A549 treated with CORT108297 at 1 μM for 4 hours (cell line): ENCODE measurements at places on chromosomes 1 and 21. TPM values are rescaled to one million over a fixed set of nuclear protein-coding genes. Genes with fewer than 3 reads are reported as not detected.

Gene PTPRC
- total RNA-seq: not detected in 5 replicates

Gene OR2T33
- not detected in 5 replicates for total RNA-seq

Gene UBXN11
- 11.3 to 19.1 TPM (median 18.1 TPM) in 5 replicates for total RNA-seq

Gene TPTE
- not detected in 5 replicates for total RNA-seq

Gene CYYR1
- total RNA-seq: not detected in 5 replicates

Gene ADGRL2
- 9.2 to 12.2 TPM (median 11.2 TPM) in 5 replicates for total RNA-seq

Gene MAP10
- 0.53 to 1.3 TPM (median 1.0 TPM) in 5 replicates for total RNA-seq

Gene TCEANC2
- 2.1 to 2.7 TPM (median 2.1 TPM) in 5 replicates for total RNA-seq

Gene ITSN1
- 14.8 to 18.1 TPM (median 17.5 TPM) in 5 replicates for total RNA-seq
